SW 1271 (cell line): ENCODE measurements at places on chromosomes 3 and 15.

GRCh38 chr3:169454823-169455222, 208.7 kb downstream of the MECOM start:
- no peak for DNase-seq

DNA sequence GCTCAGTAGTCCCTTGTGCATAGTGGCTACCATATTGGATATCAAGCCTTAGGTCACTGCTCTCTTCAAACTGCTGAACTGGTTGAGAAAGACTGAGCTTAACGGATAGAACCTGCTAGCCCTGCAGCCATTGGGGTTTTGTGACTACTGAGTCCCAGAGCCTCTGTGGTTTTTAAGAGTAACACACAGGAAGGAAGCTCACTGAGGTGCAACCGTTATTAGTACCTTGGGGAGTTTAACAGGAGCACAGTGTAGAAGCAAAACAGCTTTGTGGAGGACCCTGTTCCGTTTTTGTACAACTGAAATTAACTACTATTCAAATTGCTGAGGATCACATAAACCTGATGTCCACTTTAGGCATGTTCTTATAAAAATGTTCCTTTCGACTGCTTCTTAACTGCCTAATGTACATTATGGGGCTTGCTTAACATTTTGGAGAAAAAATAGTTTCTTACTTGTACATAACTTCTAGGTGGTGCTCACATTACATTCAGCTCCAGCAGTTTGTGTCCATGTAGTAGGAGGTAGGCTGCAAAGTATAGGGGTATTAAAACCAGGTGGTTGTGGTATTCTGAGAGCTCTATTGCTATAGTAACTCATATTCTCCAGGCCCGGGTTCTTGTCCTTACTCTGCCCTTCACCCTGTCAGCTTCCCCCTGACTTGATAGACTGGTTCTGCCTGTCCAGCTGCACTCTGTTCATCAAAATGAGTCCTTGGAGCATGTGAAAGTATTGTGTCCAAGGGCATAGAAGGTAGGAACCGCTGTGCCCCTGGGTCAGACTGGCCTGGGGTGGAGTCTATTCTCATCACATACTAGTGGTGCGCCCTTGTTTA, 17.3 kb downstream of the PXK start:
- DNase-seq, result no peak

GRCh38 chr3:9369508-9369907, 6.7 kb downstream of the THUMPD3 start:
- no peak for DNase-seq

- no peak for DNase-seq
Observed at GRCh38 chr3:82927309-82928253, 1166.1 kb upstream of the GBE1 start.

GRCh38 chr3:8441969-8442559, 59.6 kb upstream of the LMCD1 start:
- peak; percentile 70 for DNase-seq

- DNase-seq, result no peak
Observed at GRCh38 chr15:59147666-59148065, 42.7 kb downstream of the CCNB2 start.

GRCh38 chr3:196049653-196050052, 32.2 kb downstream of the TFRC start:
- DNase-seq, result no peak

DNA sequence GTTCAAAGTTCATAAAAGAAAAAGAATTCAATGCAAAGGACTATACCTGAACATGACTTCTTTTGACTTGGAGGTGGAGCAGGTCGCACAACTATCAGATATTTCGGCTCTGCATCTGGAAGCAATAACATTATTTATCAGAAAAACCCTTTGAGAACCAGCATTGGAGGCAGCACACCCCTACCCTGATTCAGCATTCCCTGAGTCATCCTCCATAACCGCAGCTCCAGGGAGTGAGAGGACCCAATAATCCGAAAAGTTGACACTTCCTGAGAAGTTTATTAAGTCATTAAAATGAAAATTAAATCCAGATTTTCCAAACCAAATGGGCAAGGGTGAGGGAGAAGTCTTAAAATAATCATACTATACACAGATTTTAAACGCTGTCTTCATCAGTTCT, 90.6 kb downstream of the ABI3BP start:
- DNase-seq, result no peak

GRCh38 chr3:149288655-149289054, 44.8 kb downstream of the TM4SF18 start:
- DNase-seq, result no peak
